COR-L47 (cell line): ENCODE measurements at places on chromosomes 13 and 19.

DNA sequence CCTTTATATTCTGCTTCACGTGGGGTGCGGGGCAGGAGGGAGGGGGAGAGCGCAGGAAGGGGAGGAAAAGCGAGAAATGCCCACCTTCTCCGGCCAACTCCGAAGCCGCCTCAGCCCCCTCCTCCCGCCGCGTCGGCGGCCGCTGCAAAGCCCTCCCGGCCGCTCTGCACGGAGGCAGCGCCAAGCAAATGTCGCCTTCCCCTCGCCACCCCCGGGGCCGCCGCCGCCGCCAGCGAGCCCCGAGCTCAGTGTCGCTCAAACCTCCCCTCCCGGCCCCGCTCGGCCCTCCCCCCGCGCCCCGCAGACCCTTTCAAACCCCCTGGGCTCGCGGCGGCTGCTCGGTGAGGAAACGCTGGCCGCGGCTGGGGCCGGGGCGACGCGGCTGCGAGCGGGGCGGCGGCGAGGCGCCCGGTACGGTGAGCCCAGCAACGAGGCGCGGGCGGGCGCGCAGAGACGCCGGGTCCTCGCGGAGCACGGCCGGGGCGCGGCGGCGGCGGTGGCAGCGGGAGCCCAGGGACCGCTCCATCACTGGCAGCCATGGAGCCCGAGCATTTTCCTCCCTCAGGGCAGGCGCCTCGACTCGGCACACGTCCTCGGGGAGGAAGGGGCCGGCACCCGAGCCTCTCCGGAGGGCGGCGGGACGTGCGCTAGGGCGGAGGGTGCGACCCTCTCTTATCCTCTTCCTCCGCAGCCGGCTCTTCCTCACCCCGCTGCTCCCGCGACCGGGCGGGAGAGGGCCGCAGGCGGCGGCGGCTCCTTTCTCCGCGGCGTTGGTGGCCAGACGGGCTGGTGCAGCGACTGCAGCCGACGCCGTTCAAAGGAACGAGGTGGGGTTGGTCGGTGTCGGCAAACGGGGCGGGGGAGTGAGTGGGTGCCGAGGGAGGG lies 463 bp upstream of the TSC22D1 start:
- peak; percentile 37 for DNase-seq

DNA sequence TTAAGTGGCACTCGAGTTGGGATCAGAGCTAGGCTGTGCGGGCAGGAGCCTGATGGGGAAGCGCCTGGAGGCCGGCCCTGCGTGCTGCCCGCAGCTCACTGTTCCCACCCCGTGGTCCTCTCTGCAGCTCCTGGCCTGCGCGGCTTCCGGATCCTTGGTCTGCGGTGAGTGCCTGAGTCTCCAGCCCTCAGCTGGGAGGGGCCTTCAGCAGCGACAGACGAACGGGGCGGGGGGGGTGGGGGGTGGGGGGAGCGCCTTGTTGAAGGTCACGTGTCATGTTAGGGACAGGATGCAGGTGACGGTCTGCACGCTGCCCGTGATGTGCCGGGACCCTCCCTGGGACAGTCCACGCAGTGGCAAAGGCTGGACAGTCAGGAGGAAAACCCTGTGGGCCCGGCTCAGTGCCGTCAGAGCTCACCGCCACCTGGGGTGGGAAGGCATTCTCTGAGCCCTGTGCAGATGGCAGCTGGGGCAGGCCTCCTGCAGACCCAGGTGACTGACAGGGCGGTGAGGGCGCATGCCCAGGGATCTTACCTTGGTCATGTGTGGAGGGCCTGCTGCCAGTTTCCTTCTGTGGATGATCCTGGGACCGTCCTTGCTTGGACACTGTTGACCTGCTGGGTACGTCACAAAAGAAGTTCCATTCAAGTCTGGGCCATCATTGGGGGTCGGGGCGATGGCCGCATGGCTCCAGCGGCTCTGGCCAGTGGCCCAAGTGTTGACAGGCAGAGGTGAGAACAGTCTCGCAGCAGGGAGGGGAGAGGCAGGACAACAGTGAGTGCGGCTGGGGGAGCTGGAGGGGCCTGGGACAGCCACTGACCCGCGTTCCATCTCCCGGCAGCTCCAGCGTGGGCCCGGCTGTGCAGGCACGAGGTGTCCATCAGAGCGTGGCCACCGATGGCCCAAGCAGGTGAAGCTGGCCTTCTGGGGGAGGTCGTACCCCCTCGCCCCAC lies 4.3 kb downstream of the NDUFS7 start:
- no peak for DNase-seq

DNA sequence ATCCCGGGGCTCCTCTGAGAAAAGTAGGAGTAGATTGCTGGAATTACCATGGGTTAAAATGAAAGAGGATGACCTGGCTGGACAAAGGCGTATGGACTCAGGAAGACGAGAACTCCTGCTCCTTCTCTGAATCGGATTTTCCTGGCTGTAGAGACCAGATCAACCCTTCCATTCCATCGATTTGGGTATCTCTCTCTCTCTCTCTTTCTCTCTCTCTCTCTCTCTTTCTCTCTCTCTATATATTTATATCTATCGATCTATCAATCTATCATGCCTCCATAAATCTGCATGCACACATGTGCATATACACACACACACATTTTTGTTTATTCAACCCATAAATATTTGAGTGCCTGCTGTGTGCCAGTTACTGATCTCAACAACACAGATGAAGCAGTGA lies 234.9 kb downstream of the LMO7 start:
- DNase-seq, result no peak

- DNase-seq, result no peak
These were observed 57.3 kb downstream of the SMARCA4 start for GRCh38 chr19:11018179-11018578.

- DNase-seq, result no peak
These were observed 687 bp upstream of the FTL start for GRCh38 chr19:48964205-48965039.

GRCh38 chr13:68234274-68234673 lies 1004.1 kb upstream of the PCDH9 start:
- no peak for DNase-seq

GRCh38 chr19:31500946-31501345 lies 151.7 kb upstream of the TSHZ3 start:
- DNase-seq, result no peak
